ENCODE measurements at places on chromosomes 12 and 14. TPM values are rescaled to one million over a fixed set of nuclear protein-coding genes. Genes with fewer than 3 reads are reported as not detected.

CLEC4A gene
- not detected for total RNA-seq

OR6C2 gene
- total RNA-seq = not detected

REP15 gene
- total RNA-seq = not detected

- no peak for DNase-seq
Measured at GRCh38 chr14:102731871-102732800, 45.1 kb upstream of the TRAF3 start.

DNA sequence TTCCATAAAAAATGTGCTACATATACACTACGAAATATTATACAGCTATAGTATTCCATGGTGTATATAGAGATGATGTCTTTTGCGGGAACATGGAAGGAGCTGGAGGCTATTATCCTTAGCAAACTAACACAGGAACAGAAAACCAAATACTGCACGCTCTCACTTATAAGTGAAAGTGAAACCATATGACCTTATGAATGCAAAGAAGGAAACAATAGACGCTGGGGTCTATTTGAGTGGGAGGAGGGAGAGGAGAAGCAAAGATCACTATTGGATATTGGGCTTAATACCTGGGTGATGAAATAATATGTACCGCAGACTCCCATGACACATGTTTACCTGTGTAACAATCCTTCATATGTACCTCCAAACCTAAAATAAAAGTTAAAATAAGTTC is 142.8 kb downstream of the LRFN5 start:
- peak; percentile 15 for DNase-seq

- no peak for DNase-seq
Measured at GRCh38 chr12:110453569-110454296, 3.6 kb upstream of the ARPC3 start.

GRCh38 chr12:89325495-89325894 is 26.8 kb downstream of the DUSP6 start:
- no peak for DNase-seq

- DNase-seq = no peak
Measured at GRCh38 chr14:50865391-50866076, 6.3 kb upstream of the ABHD12B start.

- no peak for DNase-seq
Measured at GRCh38 chr12:82651489-82651888, 35.2 kb upstream of the TMTC2 start.

Data from M059J (cell line).